HL-60 (cell line): ENCODE measurements at places on chromosomes 2 and 18.

GRCh38 chr2:45072862-45073237, 63.6 kb upstream of the SIX2 start:
- no peak for DNase-seq

GRCh38 chr2:233832414-233832813, 21.9 kb downstream of the HJURP start:
- no peak for DNase-seq

DNA sequence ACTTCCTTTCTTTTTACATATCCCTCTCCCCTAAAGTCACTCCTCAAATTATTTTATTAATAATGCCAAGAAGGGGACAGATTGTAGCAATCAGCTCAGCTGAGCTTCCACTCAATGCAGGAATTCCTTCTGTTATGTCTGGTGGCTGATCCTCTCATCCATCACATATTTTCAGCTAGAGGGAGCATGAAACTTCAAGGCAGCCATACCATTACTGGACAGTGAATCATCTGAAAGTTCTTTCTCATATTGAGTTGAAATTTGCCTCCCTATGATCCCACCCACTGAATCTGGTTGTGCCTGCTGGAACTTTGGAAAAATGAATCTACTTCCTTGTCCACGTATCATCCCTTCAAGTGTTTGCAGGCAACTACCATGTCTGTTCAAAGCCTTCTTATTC, 11.2 kb downstream of the ZNF385B start:
- no peak for DNase-seq

- DNase-seq, result no peak
These were observed 83.3 kb downstream of the PIEZO2 start for GRCh38 chr18:11066038-11066437.
